ENCODE measurements at places on chromosomes 1 and 21.
A peak's percentile ranks its signal among the peaks of the same experiment; 100 is the strongest.

DNA sequence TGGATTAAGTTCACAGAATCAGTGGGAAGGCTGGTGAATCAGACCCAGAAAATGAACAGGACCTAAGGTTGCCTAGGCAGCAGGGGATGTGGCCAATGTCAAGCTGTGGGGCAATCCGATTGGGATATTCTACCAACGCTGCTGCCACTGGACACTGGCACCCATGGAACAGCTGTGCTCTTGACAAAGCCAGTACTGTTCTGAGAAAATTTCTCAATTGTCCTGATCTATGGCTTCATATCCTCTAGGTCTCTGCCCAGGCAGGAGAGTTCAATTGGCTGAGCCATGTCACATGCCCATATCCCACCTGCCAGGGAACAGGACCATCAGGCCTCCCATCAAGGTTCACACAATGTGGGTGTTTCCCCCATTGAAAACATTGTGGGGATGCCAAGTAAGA is 6.2 kb downstream of the TACSTD2 start:
- DNase-seq, result no peak

GRCh38 chr1:152457071-152457470 is 43.0 kb upstream of the CRNN start:
- DNase-seq, result no peak

DNA sequence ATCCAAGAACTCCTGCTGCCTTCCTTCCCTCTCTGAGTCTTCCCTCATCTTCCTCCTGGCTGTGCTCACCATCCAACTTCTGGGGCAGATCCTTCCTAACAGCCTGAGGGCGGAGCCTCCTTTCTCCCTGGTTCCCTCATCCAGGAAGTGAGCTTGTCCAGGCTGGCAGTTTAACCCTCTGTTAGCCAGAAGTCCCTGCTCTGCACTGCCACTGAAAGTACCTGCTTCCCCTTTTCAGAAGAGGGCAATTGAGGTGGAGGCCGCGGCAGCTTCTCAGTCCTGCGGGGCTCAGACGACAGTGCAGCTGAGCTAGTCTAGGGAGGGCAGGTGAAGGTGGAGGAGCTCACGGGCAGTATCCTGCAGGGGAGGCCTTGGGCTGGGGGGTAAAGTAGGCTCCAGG is 149.1 kb downstream of the FCRL5 start:
- DNase-seq, result no peak

GRCh38 chr1:156615946-156616345 is 3.3 kb upstream of the HAPLN2 start:
- DNase-seq, result no peak

DNA sequence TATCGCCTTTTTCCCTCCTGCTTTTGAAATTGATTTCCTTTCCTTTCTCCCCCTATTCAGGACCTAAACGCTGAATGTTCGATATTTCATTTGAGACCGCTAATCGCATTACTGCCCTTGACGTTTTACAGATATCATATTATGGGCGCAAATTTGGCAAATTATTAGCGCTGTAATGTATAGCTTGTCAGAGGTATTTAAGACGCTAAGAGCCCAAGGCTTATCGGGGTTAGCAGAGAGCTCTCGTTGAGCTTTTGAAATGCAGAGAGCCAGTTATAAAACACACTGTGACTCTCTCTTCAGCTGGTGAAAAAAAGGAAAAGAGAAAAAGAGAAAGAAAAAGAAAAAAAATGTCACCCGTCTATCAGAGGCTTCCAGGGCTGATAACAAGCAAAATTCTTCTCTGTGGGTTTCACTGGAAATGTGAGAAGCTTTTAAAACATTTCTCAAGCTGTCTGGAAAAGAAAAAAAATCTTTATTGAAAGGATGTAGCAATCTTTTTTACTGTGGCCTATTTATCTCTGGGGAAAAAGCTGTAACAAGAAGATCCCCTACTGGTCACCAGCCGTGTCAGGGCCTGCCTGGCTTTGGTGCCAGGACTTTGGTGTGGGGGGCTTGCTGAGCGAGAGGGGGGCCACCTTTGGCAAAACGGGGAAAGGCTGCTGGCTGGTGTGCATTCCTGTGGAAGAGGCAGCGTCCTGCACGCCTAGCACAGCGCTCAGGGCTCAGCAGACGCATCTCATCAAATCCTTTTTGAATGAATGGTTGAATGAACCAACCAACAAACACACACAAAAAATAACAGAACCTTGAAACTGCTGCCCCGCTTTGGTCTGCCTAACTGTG is 119.8 kb downstream of the RNF220 start:
- no peak for DNase-seq

GRCh38 chr1:81358151-81358550 is 442.6 kb upstream of the ADGRL2 start:
- no peak for DNase-seq

- DNase-seq, result no peak
Observed at GRCh38 chr21:15860541-15860940, 130.8 kb downstream of the USP25 start.

- DNase-seq, result no peak
Observed at GRCh38 chr1:241550318-241550717, 18.1 kb downstream of the KMO start.

DNA sequence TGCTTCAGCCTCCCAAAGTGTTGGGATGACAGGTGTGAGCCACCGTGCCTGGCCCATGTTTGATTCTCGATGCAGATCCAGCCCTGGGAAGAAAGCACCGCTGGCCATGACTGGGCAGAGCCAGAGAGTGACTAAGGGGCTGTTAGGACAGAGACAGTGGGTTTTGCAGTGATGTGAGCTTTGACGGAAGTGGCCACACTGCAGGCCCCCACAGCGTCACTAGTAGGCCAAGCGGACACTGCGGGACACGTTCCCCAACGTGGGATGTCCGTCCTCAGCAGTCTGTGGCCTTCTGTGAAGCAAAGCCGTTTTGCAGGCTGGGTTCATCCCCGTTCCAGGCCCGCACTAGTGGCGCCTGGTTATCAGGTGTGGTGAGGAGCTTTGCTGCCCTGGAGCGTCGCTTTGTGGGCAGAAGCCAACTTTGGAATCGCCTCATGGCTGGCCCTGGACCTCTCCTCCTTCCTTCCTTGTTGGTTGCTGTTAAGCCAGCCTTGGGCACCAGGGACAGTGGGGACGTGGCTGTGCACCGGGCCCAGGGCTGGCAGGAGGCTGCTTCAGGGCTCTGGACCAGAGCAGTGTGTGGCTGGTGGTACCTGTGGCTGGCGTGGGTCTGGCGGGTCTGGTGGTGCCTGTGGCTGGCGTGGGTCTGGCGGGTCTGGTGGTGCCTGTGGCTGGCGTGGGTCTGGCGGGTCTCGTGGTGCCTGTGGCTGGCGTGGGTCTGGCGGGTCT is 41.2 kb downstream of the SKI start:
- DNase-seq, result no peak

DNA sequence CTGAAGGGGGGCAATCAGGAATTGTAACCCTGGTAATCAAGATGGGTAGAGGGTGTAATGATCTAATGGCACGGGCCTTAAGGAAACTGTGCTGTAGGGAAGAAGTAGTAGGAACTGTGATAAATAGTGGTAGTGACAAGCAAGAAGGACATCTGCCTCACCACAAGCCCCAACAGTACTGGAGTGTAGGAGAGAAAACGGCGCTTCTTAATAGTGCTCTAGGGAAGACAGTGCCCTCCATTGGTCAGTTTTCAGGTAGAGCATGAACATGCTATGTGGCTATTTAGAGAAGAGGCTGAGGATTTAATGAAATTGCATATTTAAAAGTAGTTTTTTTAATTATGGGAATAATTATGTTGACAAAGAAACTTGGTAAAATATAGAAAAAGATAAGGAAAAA is 32.2 kb downstream of the SLC30A7 start:
- no peak for DNase-seq

- DNase-seq, result no peak
Observed at GRCh38 chr1:211241071-211241470, 18.1 kb upstream of the RCOR3 start.

DNA sequence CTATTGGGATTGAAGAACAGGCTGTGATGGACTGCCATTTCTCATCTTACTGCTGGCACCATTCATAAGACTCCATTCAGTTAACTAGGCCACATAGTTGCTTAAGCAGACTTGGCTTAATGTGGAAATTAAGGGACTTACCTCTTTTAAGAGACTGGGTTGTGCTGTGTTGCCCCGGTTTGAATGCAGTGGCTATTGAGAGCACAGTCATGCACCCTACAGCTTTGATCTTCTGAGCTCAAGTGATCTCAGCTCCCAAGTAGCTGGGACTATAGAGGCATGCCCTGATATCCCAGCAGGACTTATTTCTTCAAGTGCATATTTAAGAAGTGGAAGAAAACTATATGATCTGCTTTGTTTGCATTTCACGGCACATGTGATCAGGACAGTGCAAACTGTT is 181.1 kb downstream of the RASAL2 start:
- no peak for DNase-seq

DNA sequence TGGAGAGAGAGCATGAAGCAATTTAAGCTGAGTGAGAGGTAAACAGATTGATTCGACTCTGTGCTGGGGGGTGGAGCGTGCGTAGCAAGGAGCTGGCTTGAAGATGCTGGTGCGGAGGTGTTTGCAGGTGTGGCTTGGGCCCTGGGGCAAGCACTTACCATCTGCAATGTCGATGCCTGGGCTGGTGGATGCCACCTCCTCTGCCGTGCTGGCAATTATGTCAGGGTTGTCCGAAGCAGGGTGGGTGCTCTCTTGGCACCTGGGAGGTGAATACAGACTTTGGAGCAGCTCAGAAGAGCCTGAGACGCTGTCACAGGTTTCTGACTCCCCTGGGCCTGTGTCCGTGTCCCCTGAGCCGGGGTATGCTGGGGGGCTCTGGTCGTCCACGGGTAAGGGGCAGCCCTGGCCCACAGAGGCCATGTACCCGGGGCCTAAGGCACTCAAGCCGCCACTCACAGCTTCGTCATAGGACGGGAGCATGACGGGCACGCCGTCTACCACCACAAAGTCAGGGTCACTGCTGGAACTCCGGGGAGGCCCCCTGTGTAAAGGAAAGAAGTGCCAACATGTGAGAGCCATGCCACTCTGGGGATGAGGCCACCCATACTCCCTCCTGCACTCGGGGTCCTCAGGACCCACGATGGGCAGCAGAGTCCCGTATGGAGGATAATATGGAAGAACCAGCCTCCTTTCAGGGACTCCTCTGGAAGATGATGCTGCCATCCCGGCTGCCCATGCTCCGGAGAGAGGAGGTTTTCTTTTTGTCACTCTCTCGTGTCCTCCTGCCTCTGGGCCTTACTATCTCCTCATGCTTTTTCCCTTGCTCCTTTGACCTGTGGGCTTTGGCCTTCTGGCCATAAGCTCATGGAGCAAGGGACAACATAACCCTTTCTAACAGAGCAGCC is 80.3 kb upstream of the TLR5 start:
- no peak for DNase-seq

- no peak for DNase-seq
Observed at GRCh38 chr1:1128454-1129139, 12.7 kb upstream of the C1orf159 start.

DNA sequence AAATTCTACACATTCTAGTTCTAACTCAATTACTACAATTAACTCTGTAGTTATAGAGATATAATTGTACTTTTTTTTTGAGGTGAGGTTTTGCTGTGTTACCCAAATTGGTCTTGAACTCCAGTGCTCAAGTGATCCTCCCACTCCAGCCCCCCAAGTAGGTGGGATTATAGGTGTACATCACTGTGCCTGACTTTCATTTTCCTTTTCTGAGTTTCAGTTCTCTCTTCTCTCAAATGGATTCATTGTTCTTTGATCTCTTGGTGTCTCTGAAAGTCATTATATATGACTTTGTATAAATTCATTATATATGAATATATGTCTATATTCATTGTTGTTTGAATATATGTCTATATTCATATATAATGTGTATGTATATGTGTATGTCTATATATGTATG is 74.0 kb upstream of the GALNT2 start:
- DNase-seq, result no peak

- no peak for DNase-seq
Observed at GRCh38 chr1:48236716-48237470, 14.4 kb downstream of the SLC5A9 start.

DNA sequence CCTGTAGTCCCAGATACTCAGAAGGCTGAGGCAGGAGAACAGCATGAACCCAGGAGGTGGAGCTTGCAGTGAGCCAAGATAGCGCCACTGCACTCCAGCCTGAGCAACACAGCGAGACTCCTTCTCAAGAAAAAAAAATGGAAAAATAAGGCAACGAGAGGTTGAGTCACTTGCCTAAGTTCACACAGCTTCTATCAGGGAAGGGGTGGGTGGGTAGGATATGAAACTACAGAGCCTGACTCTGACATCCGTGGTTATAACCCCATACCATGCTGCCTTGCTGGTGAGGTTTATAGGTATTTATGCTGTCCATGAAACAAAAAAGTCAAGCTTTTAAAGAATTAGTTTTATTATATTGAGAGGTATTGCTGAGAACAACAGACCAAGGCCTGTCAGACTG is 61.5 kb upstream of the RAB4A start:
- no peak for DNase-seq

- no peak for DNase-seq
Observed at GRCh38 chr1:6858596-6858995, 73.3 kb downstream of the CAMTA1 start.

GRCh38 chr1:153490272-153491051 is 30.0 kb upstream of the S100A7 start:
- DNase-seq, result peak; percentile 22

DNA sequence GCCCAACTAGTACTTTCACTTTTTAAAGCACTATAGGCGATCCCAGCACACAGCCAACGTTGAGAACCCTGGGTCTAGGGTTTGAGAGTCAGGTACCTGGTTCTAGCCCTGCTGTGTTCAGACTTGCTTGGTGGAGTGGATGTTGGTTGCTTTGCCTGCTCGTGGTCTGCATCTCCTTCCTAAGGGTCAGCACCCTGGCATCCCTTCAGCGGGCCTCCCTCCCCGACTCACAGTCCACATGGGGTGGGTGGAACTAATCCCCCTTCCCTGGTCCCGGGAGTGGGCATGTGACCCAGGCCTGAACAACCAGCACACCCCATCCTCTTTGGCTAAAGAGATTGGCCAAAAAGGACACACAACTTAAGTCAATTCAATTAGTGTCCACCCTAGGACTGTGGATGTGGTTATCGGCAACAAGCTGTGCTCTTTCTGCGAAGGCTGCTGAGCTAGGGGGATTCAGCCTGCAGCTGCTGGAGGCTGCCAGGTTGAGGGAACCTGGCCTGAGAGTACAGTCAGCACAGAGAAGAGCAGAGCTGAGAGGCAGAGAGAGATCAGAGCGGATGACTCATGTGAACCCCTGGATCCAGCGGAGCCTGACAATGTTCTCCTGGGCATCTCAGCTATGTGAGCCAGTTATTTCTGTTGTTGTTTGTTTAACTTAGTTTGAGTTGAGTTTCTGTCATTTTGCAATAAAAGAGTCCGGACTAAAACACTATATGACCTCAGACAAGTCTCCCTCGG is 138.9 kb downstream of the ACTL8 start:
- no peak for DNase-seq

DNA sequence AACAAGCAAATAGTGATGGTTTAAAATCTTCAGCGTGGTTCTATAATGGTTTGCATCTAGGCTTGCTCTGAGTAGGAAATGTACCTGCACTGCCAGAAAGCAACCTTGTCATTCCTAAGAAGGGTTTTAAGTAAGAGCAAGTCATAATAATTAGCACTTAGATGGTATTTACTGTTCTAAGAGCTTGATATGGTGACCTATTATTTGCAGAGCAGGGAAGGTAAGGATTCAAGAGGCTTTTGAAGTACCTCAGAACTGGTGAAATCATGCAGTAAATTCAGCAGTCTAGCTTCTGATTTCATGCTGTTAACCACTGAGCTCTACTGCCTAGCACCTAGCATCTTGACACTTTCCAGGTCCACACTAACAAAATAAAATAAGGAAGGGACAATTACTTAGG is 23.7 kb downstream of the ATP1A1 start:
- no peak for DNase-seq

GRCh38 chr21:38843379-38843778 is 37.6 kb downstream of the ETS2 start:
- DNase-seq, result no peak

- no peak for DNase-seq
Observed at GRCh38 chr1:16083486-16083885, 10.0 kb upstream of the FAM131C start.
